ENCODE measurements at places on chromosomes 13 and 19.
A peak's percentile ranks its signal among the peaks of the same experiment; 100 is the strongest.

- DNase-seq = no peak
Observed at GRCh38 chr13:84865783-84866221, 933.4 kb downstream of the SLITRK6 start.

DNA sequence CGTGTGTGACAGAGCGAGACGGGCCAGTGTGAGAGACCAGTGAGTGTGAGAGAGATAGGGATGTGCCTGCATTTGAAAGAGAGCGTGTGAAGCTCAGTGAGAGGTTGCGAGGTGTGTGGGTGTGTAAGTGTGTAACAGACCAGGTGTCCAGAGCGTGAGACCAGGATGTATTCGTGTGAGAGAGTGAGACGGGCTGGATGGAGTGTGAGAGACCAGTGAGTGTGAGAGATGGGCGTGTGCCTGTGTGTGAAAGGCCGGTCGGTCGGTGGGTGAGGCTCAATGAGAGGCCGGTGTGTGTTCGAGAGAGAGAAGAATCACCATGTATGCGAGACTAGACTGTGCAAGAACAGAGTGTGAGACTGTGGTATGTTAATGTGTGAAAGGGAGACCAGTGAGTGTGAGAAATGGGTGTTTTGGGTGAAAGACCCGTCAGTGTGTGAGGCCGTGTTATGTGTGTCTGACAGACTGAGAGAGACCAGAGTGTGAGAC is 679 bp downstream of the ZNF471 start:
- no peak for DNase-seq

DNA sequence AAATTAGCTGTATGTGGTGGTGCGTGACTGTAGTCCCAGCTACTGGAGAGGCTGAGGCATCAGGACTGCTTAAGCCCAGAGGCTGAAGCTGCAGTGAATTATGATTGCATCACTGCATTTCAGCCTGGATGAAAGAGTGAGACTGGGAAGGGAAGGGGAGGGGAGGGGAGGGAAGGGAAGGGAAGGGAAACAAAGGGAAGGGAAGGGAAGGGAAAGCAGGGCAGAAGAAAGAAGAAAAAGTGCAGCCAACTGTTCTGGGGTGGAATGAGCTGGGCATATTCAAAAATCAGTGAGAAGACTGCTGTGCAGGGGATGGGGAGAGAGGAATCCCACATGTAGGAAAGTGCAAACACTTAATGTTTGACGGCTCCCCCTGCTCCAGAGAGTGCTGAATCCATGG is 905.5 kb downstream of the UQCRFS1 start:
- no peak for DNase-seq

GRCh38 chr19:11767633-11768133 is 883 bp downstream of the ZNF441 start:
- DNase-seq = peak; percentile 50

DNA sequence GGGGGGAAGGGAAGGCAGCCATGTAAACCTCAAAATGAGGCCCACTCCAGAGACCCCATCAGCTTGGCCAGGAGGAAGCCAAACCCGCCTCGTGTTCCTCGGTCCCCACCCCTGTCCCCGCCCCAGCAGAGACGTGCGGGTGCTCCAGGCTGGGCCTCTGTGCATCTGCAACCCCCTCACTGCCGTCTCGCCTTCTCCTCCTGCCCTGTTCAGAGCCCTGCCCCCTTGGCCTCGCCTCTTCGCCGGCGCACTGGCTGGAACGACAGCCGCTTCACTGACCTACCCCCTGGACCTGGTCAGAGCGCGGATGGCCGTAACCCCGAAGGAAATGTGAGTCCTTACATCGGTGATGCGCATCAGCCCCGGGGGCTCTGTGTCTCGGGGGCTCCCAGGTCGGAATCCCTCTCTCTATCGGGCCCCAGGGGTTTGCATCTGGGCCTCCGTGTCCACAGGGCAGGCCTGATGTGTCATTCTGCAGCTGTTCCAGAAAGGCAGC is 32.2 kb downstream of the TMEM161A start:
- DNase-seq = peak; percentile 44

- no peak for DNase-seq
Observed at GRCh38 chr19:10911579-10912363, 16.7 kb downstream of the YIPF2 start.

GRCh38 chr19:16829822-16830289 is 658 bp downstream of the SIN3B start:
- DNase-seq = no peak

- no peak for DNase-seq
Observed at GRCh38 chr19:1234955-1235380, 2.8 kb downstream of the CBARP start.

GRCh38 chr19:3670796-3671679 is 29.2 kb downstream of the PIP5K1C start:
- peak; percentile 88 for DNase-seq

- DNase-seq = peak; percentile 80
Observed at GRCh38 chr19:35404879-35405622, 34.2 kb downstream of the GPR42 start.

- peak; percentile 25 for DNase-seq
Observed at GRCh38 chr13:33644581-33645543, 173.1 kb upstream of the RFC3 start.

DNA sequence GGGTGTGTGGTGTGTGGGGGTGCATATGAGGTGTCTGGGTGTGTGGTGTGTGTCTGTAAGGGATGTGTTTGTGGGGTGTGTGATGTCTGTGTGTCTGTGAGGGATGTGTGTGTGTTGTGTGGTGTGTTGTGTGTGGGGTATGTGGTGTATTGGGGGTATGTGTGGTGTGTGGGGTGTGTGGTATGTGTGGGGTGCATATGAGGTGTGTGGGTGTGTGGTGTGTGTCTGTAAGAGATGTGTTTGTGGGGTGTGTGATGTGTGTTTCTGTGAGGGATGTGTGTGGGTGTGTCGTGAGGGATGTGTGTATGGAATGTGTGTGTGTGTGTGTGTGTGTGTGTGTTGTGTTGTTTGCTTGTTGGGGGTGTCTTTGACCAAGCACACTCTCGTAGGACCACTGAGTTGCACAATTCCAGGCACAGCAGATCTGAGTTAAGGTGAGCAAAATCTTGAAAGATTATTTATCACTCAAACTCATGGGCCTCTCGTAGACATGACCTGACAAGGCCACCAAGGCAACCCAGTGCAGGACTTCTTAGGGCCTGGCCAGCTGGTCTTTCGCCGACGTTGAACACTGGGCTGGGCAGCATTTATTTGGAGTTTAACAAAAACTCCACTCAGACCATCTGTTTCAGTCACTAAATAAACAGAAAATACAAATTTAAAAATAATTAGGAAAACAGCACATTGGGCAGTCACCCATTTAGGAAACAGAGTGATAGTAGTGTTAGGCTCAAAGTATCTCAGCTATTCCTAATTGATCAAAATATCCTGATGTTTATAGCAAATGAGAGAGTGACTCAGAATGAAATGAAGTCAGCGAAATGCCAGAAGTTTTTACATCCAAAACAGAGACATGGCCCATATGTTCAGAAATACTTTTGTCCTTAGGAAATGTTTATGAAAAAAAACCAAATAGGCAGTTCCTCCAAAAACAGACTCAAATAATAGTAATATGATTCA is 301.1 kb downstream of the FGF9 start:
- peak; percentile 33 for DNase-seq

DNA sequence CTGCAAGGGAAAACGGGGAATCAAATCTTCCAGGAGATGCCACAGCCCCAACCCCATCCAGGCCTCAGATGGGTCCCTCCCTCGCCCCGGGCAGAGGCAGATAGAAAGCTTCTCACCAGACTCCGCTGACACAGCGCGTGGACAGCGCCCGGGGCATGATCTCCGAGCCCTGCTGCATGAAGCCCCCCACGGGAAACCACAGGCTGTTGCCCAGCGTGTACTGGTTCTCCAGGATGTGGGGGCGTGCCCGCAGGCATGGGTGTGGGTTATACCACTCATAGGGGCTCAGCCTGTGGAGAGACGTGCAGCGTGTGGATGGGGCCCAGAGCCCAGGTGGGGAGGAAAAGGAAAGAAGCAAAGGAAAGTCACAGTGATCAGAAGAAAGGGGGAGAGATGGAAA is 27.2 kb upstream of the ATP1A3 start:
- DNase-seq = no peak

DNA sequence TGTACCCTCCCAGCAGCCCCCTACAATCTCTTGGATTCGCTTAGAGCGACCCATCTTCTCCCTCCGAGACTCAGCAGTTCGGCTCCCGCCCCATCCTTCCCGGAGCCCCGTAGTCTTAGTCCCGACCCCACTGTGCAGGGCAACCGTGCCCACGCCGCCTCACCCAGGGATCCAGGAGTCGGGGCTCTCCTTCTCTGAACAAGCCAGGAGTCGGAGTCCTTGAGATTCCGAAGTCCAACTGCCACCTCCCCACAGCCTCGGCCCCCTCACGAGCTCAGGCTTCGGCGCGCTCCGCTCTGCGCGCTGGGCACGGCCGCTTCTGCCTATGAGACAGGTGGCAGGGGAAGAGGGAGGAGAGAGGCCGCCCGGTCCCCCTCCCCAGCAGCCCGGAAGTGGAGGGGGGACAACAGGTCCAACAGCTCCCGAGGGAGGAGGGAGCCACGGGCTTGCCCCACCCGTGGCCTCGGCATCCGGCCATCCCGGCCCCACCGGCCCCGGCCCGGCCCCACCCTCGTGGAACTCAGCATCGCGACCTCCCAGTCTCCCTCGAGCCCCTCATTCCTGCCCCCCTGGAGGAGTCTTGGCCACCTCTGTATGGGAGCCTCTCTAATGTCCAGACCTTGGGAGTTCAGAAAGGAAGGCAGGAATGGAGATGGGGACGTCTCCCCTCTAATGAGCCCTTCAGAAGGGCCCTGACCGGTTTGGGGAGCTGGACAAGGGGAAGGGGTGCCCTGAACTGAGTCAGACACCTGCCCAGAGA is at the start of gene PHLDB3:
TSS of gene PHLDB3 (minus strand) at position 321 of the 760 bp plus-strand sequence. CDS start 628 bp downstream, outside the sequence.
- DNase-seq = no peak

- no peak for DNase-seq
Observed at GRCh38 chr13:86946734-86947133, 724.4 kb upstream of the SLITRK5 start.

- DNase-seq = no peak
Observed at GRCh38 chr13:106752584-106753170, 184.7 kb upstream of the ARGLU1 start.

GRCh38 chr19:12603714-12604113 is 6.9 kb downstream of the ZNF490 start:
- peak; percentile 50 for DNase-seq

- no peak for DNase-seq
Observed at GRCh38 chr19:19742773-19743172, 9.9 kb upstream of the ZNF14 start.

GRCh38 chr19:14544977-14545715 is 15.8 kb downstream of the TECR start:
- DNase-seq = peak; percentile 26

GRCh38 chr13:108527844-108528243 is 101.6 kb upstream of the MYO16 start:
- no peak for DNase-seq

DNA sequence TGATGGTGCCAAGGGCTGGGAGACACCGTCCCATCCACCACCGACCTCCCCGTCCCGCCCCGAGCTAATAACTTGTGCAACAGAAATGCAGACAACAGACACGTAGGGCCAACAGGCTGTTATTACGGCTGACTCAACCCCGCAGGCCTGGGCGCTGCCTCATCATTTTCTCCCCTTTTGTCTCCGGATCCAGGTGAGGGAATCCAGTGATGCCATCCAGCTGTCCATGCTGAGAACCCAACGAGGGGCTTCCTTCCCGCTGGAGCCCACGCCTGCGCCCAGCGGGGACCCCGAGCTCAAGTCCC is 6.4 kb upstream of the DIRAS1 start:
- no peak for DNase-seq
